ENCODE measurements at places on chromosomes 2 and 18. TPM values are rescaled to one million over a fixed set of nuclear protein-coding genes. Genes with fewer than 3 reads are reported as not detected.

Gene MAL
- polyA plus RNA-seq, result not detected

Gene AMMECR1L
- 15.4 TPM for polyA plus RNA-seq

Gene MGAT4A
- not detected for polyA plus RNA-seq

Gene GAREM2
- 2.8 TPM for polyA plus RNA-seq

Gene AP1S3
- polyA plus RNA-seq, result 2.3 TPM

Gene MIB1
- 20.9 TPM for polyA plus RNA-seq

Gene SNED1
- 2.4 TPM for polyA plus RNA-seq

Gene SCN1A
- not detected for polyA plus RNA-seq

Gene SPATA3
- not detected for polyA plus RNA-seq
